ENCODE measurements at places on chromosomes 4 and X.

- peak; percentile 27 for DNase-seq
Measured at GRCh38 chr4:113502476-113502875, 259.1 kb downstream of the CAMK2D start.

- DNase-seq: peak; percentile 18
Measured at GRCh38 chrX:134406356-134407064, 53.5 kb upstream of the HPRT1 start.

DNA sequence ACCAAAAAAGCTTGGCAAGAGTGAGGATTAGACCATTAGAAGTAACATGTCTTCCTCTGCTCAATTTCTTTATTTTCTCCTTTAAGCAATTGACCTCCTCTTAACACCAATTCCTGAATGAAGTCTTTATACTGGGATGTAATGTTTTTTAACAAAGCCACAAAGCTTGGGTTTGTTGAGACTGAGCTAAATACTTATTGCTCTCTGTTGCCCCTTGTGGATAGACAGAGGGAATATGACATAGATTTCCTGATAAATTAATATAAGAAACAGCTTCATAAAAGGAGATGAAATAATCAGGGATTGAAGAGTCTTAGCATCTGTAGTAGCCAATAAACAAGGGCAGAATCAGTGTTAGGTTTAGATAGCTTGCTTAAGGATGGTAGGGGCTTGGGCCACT, 57.6 kb downstream of the CCDC160 start:
- DNase-seq: peak; percentile 2

DNA sequence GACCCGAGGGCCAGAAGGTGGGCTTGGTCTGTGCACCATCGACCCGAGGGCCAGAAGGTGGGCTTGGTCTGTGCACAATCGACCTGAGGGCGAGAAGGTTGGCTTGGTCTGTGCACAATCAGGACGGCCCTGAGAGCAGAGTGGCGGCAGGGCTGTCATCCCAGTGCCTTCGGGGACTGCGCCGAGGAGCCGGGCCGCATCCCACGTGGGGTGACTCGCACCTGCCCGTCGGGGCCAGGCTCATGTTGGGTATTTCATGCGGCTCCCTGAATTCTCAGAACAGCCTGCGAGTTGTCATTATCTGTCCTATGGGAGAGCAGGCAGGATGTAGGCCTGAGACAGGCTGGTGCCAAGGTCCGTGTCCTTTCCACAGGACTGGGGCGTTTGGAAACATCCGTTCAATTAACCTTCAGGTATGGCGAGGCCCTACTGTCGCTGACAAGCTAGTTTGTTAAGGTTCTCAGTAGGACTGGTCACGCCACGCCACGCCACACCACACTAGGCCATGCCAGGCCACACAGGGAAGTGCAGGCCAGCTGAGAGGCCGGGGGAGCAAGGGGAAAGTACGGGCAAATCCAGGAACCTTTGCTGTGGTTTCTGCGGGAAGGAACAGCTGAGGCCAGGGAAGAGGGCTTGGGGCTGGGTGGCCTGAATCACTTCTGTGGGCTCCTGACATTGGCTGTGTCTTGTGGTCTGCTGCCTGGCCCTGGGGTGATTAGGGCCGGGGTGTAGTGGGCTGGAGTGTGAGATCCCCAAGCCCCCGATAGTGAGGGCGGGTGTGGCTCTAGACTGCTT, 182.9 kb downstream of the AFAP1 start:
- DNase-seq: no peak

DNA sequence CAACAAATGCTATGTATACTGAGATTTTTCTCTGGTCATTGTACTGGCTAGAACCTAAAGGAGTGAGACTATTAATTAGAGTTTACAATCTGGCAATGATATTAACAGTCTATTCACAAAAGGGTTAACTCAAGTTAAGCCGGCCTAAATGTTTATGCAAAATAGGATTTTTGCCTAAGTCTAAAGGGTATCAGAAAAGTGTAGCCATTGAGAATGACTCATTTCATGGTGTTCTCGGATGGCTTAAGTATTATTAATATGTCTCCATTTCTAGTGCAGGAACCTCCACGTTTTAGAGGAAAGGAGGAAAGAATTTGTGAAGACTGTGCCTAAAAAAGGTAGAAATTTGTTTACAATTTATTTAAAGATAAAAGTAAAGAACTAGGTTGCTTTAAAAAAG, 29.8 kb downstream of the DYNLT3 start:
- no peak for DNase-seq

- DNase-seq: no peak
Measured at GRCh38 chr4:98383431-98384106, 122.4 kb downstream of the RAP1GDS1 start.

DNA sequence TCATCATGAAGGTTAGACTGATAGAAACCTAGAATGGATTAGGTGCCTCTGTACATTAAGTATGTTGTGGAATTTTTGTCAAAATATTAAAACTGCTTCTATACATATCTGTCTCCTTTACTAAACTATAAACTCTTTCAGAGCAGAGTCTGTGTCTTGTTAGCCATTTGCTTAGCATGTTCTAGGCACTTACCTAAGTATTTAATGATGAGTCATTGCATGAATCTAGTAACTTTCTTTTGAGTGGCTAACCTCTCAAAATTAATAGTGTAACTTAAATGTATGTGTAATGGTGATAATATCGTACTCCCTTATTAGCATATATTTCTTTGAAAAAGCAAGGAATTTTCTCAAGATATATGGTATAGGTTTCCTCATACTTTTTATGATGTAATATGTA, 57.8 kb downstream of the RAP1GDS1 start:
- DNase-seq: no peak

- DNase-seq: no peak
Measured at GRCh38 chr4:55218041-55218440, 92.6 kb upstream of the KDR start.

Data from fibroblast of pulmonary artery (primary cell).